Gastrocnemius medialis (tissue), 4 donors: ENCODE measurements at places on chromosomes 11 and 22.

DNA sequence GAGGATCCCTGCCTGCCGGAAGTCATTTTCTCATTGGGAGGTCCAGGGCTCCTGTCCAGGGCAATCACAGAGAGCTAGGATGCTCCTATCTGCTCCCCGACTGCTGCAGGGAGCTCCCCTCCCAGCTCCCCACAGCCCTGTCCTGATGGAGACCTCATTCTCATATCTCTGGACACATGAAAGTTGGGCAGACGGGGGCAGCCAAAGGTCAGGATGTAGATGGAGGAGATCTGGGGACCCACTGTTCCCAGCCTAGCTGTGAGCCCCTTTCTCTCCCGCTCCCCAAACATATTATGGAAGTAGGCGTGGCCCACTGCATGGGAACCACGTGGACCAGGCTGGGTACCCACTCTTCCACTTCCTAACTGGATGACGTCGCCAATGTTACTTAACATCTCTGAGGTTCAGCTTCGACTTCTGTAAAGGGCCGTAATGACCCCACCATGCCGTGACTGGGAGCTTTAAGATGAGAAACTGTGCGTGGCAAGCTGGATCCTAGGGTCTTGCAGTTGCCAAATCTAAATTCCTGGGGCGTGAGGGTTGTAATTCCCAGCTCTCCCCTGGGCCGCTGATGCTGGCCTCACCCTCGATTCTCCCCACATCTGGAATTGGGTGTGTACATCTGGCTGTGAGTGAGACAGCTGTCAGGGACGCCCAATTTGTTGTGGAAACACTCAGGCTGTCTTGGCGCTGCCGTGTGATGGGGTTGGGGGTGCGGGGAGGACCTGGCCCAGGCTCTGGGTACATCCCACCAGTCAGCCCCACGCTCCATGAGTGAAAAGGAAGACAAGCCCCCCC, 1.8 kb downstream of the CDC42EP2 start:
- peak; percentile 74 for DNase-seq

DNA sequence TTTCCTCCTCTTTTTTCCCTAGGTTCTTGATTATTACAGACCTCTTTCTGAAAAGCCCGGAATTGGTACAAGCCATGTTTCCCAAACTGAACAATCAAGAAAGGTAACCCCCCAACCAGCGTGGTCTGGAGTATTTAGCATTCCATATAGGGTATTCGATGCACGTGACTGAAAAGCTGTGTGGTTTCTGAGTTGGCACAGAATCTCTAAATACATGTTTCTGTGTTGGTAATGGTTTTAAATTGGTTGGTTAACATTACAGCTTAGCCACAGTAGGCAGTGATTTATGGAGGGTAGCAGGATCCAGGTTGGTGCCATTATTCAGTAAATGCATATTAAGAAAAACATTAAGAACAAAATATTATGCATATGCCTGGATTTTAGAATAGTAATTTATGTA, 46.8 kb downstream of the ATXN10 start:
- no peak for DNase-seq

- no peak for DNase-seq
These were observed 77.6 kb upstream of the KCNQ1OT1 start for GRCh38 chr11:2777386-2777785.

DNA sequence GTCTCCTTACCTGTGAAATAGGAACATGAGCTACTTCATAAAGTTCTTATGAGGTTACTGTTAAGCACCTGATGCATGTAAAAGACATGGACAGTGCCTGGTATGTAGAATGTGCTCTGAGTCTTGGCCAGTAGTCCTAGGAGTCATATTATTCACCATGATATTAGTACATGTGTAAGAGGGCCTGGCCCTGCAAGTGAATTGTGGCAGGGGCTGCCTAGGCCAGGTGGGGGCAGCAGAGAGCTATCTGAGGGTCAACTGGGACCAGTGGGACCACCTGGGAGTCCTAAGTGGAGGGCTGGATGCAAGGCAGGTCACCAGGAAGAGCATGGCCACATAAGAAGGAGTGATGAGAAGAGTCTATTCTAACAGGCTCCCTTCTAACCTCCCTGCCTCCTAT, 529.5 kb downstream of the SOX6 start:
- DNase-seq = no peak

DNA sequence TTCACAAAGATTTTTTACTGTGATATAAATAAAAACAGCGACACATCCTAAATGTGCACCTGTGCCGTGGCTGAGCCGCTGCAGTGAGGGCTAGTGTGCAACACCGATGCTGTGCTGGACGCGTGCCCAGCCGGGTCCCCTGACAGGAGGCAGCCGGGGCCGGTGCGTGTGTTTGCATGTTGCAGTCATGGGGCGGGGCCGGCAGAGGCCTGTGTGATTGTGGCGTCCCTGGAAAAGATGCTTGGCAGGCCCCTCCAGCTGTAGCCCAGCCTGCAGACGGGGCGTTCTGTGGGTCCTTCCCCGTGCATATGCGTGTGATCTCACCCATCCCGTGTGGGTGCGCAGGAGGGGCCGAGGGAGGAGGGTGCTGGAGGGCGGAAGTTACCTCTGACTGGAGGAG, 30.6 kb downstream of the MUC6 start:
- no peak for DNase-seq

GRCh38 chr11:36249246-36249645, 40.0 kb downstream of the COMMD9 start:
- DNase-seq = no peak

DNA sequence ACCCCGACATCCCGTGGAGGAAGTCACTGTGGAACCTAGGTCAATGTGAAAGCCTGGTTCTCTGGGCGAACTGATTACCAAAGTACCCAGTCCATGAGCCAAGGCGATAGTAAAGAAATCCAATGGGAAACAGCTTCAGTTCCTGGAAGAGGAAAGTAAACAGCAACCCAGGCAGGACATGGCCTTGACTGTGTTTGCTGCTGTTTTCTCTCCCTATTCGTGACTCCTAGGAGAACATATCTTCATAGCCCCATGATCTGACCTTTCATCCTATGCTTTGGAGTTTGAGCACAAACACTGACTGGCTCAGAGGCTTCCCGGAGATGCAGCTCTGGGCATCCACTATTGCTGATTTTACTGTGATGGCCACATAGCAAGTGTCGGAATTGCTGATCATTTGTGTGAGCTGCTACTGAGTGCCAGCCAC, 45.1 kb downstream of the LRFN4 start:
- no peak for DNase-seq

GRCh38 chr22:45212306-45212709, 28.4 kb downstream of the KIAA0930 start:
- peak; percentile 43 for DNase-seq

DNA sequence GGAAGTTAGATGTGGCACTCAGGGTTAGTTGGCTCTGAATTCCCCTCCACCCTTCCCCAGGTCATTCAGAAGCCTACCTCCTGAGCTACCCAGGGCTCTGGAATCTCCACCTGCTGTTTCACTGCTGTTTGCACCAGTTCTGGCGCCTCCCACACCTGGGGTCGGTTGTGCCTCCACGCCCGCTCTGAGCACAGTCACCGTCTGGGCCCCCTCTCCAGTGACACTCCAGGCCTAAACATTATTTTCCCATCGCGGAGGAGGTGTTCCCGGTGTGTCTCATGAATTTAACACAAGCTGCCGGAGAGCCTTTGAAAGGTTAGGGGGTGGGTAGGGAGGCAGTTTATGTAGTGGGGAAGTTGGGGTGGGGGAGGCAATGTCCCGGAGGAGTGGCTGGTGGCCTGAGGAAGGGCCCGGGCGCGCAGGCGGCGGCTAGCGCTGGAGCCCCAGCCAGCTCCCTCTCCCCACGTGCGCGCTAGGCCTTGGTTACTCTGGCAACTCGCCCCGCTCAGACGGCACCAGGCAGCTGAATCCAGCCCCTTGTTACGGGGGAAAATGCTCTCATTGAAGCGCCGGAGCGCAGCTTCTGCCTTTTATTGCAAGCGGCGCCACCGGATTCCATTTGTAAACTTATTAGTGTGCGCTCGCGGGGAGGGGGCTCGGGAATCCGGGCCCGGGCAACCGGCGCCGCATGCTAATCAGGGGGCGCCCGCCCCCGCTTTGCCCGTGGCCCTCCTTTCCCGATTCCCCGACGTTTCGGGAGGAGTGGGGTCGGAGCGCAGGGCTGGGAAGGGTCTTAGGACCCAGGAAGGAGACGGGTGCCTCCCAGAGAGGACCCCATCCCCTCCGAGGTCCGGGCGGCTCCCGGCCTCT, 52.4 kb downstream of the GRIK4 start:
- DNase-seq = no peak

DNA sequence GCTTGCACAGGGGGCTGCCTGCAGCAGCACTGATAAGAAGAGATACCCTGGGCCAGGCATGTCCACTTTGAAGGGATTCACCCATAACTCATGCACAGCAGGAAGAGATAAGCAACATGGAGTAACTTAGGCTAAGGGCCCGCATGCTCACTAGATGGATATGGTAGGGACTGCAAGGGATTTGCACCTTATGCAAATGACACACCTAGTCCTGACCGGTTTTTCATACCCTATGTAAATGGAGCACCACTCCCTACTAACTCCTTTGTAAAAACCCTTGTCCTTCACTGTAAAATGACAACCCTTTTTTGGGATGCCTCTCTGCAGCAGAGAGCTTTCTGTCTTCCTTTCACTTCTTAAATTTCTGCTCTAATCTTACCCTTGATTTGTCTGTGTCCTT, 658.9 kb upstream of the CCDC179 start:
- no peak for DNase-seq

DNA sequence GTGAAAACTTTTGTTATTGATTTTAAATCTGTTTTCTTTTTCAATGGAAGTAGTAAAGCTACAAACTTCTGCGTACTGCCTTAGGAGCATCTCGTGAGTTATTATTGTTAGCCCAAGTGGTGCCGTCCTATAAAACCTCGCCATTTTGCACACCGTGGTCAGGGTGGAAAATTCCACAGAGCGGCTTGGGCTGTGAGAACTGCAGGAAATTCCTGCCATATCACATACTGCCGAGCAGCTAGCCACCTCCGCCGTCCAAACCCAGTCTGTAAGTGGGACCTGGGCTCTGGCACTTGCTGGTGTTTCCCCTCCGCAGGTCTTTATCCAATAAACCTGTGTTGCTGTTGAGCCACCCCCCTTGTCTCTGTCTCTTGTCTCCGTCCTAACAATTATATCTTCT, 88.0 kb upstream of the POU2AF2 start:
- DNase-seq = no peak

- DNase-seq = no peak
These were observed 430.4 kb downstream of the TBC1D22A start for GRCh38 chr22:47192651-47193437.

DNA sequence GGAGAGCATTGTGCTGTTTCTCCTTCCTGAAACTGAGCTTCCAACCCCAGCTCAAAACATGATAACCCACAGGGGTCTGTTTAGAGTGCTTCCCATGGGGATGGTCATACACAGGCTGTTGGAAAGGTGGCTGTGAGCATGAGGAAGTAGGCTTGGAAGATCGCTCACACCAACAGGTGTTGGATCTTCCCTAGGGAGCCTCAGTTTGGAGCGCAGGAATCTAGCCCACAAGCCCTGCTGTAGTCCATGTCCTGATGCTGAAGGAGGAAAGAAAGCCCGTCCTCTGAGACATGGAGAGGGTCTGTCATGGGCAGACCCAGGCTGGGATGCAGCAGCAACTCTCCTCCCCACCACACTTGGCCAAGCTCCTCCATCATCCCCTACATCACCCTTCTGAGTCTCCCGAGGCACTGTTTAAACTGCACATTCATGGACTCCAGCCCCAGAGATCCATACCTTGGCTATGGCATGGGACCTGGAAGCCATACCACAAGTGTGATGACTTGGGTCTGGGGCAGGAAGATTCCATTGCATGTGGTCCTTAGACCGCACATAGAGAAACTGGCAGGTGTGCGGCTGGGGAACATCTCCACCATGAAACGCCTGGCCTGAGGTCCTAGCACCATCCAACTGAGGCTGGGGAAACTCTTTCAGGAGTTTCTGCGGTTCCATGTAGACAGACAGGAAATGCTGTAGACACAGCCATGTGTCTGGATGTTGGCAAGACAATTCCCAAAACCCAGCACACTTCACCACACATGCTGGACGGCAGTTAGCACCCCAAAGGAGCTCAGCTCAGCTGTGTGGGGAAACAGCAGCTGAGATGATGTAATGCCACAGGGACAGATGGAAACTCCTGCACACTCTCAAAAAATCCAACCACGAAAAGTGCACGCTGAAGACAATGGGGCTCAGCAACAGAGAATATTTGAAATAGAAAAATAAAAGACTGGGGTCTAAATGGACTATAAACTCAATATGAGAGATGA, 27.6 kb upstream of the TTC12 start:
- no peak for DNase-seq

GRCh38 chr11:105034813-105035620, at the start of gene CASP1:
TSS of gene CASP1 (minus strand) at chr11:105035144. CDS start at chr11:105035113, 31 bp downstream.
- DNase-seq = no peak

- DNase-seq = no peak
These were observed 37.0 kb downstream of the PRCP start for GRCh38 chr11:82863209-82863608.

- no peak for DNase-seq
These were observed 1.7 kb upstream of the CD248 start for GRCh38 chr11:66318600-66318970.

DNA sequence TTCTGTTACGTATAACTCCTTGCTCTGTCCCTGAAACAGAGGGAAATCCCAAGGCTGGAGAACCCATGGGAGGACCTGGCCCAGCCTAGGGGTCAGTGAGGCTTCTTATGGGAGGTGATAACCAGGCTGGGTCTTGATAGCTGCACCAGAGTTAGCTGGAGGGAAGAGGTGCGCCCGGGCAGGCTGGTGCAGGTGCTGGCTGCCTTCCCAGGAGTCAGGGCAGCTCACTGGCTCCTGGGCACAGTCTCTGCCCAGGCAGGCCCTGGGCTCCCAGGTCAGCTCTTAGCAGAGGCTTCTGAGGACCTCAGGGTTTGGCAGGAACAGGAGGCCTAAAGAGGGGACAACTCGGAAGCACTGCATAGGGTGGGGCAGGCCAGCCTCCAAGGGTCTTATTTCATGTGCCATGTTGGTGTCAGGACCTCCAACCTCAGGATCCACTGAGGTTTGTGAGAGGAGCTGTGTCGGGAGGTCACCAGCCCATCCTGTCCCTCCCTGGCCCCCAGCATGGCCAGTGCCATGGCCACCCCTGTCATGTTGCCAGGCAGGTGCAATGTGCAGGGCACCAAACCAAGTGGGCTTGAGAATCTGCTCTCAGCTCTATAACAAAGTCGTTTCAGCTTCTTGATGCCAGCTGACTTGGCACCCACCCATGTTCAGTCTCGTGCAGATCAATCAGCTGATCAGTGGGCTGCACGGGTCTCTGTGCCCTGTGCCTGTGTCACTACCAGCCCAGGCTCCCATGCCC, 20.5 kb upstream of the CELSR1 start:
- no peak for DNase-seq

DNA sequence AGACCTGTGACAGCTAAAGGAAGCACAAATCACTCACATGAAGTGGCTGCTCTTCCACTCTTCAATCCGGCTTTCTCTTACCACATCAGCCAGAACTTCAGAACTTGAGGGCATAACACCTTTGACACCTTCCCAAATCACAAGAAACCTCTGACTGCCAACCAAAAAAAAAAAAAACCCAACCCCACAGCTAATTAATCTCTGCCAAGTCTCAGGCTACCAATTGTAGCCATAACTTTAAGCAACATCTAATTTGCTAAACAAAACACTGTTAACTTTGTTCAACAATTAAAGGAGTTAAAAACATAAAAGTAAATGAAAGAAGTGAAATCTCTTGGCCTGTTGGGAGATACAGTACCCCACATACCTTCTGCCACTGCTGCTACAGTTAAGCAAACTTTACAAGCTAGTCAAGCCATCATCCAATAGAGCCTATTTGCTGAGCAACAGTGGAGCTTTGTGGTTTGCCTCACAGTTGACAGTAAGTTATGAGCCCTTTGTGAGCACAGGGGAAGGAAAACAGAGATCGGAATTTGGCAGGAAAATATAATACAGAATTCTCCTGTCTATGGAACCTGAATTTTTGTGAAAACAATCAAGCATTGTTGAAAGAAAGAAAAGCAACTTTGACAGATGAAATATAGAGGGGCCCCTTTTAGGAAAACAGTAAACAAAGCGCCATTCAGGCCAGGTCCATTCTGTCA, at the start of gene SOX6:
SOX6 (minus strand) TSS at position 490 of the 704 bp plus-strand sequence. CDS start 15,298 bp downstream, outside the sequence.
- DNase-seq = no peak
